ENCODE measurements at places on chromosomes 16 and 17.

- no peak for DNase-seq
Measured at GRCh38 chr16:22638393-22639206, 127.9 kb downstream of the NPIPB5 start.

DNA sequence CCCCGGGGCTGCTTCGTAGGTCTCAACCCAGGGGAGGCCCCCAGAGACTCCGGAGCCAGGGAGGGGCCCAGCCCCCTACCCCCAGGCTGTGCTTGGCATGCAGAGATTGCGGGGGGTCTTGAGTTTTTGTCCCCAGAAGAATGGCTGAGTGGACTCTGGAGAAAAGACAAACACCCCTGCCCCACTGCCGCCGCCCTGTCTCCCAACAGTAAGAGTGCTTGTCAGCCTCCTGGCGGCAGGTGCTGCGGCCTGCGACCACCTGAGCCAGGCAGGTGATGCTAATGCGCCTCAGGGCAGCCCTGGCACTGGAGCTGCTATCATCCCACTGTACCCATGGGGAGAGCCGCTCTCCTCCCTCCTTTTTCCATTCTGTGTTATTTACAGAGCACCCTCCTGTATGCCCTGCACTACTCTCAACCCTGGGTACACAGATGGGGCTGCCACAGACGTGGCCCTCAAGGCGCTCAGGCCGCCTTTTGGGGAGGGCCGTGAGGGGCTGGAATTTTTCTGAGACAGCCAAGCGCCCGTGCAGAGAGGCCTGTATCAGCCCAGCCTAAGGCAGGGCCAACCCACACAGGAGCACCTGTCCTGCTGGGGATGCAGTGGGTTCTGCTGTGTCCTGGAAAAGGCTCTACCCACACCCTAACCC lies 2.6 kb upstream of the IL17C start:
- DNase-seq = no peak

GRCh38 chr17:6079155-6079888 lies 9.1 kb downstream of the WSCD1 start:
- DNase-seq = no peak

DNA sequence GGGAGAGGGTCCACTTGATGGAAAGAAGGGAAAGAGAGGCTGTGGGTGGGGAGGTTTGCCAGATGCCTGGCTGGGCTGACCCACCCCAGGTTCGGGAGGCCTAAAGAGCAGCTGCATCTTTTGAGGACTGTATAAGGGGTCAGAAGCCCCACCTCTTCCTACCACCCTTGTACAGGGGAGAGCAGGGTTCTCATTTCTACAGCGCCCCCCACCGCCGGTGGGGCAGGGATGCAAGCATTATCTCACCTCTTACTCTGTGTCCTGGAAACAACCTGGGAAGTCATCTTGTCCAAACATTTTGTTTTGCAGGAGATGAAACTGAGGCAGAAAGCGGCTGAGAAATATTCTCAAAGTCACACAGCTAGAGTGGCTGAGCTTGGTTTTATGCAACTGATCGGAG lies 22.5 kb upstream of the CCDC182 start:
- no peak for DNase-seq

DNA sequence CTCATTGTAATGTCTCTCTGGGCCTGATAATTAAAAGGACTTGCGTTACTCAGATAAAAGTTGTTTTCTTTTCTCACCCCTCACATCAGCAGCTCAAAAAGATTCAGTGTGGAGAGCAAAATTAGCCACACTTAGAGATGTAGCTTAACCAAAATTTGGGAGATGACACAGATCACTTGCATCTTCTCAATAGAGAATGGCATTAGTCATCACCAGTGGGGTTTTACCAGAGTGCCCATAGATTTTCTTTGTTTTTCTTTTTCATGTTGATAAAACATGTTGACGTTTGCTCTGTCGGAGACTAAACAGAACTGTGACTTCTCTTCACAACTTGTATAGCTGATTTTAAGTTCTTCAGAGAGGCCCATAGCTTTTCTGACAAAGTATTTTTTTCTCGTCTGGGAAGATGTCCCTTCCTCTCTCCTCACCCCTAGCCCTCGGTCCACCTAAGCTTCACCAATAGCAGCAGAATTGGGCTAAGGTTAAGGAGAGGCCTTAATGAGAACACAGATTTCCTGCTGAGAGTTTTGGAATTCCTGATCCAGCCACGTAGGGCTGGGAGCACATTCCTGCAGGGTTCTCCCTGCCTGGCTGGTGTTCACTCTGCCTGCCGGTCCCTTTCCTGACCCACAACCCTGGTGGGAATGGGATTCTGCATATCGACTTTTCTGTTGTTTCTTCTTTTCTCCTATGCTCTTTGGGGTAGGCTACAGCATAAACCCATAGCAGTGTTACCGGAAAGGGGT lies 92.6 kb downstream of the CACNG3 start:
- no peak for DNase-seq

- no peak for DNase-seq
Measured at GRCh38 chr16:68117884-68118283, 32.7 kb downstream of the NFATC3 start.

- no peak for DNase-seq
Measured at GRCh38 chr16:73565263-73565662, 517.3 kb upstream of the ZFHX3 start.

DNA sequence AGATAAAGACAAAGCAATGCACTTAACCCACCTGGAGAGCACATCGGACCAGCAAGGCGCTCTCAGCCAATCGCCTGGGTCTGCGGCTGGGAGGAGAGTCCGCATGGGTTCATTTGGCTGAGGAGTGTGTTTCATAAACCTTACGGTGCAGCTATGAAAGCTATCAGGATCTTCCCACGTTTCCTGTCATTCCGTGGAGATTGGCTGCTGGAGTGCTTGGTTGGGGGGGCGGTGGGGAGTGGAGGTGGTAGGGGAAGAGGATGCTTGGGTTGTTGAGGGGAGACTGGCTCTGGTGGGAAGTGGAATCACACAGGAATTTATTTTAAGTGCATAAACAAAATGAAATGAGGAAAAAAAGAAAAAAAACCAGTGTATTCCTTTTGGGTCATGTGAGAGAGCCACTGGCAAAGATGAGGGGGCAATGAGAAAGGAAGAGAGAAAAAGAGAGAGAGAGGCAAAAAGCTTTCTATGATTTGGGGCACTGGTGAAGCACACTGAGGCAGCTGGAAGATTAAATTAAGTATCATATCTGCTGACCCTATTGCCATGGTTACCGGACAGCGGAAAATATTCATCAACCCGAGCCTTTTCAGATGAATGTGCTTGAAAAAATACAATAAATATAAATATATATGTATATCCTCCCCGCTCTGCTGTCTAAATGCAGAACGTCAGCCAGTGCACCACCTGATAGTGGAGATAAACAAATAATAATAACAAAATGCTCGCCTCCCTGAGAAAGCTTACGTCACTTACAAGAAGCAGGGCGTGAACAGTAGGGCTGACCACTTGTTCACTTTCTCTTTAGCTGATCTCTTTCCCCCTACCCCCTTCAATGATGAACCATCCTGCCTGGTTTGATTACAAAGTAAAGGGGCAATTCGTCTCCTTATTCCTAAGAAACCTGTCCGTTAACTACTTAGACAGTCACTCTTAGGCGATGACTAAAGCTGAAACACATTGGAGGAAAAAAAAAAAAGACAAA lies 457.0 kb upstream of the ZFHX3 start:
- DNase-seq = no peak

DNA sequence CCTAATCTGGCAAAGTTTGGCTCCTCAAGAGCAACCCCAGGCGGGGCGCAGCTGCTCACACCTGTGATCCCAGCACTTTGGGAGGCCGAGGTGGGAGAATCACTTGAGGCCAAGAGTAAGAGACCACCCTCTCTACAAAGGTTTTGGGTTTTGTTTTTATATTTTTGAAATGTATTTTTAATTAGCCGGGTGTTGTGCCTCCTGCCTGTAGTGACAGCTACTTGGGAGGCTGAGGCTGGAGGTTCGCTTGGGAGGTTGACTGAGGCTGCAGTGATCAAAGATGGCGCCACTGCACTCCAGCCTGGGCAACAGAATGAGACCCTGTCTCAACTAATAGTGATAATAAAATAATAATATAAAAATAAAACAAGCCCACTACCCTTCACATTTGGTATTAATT lies 756 bp upstream of the USP7 start:
- no peak for DNase-seq

DNA sequence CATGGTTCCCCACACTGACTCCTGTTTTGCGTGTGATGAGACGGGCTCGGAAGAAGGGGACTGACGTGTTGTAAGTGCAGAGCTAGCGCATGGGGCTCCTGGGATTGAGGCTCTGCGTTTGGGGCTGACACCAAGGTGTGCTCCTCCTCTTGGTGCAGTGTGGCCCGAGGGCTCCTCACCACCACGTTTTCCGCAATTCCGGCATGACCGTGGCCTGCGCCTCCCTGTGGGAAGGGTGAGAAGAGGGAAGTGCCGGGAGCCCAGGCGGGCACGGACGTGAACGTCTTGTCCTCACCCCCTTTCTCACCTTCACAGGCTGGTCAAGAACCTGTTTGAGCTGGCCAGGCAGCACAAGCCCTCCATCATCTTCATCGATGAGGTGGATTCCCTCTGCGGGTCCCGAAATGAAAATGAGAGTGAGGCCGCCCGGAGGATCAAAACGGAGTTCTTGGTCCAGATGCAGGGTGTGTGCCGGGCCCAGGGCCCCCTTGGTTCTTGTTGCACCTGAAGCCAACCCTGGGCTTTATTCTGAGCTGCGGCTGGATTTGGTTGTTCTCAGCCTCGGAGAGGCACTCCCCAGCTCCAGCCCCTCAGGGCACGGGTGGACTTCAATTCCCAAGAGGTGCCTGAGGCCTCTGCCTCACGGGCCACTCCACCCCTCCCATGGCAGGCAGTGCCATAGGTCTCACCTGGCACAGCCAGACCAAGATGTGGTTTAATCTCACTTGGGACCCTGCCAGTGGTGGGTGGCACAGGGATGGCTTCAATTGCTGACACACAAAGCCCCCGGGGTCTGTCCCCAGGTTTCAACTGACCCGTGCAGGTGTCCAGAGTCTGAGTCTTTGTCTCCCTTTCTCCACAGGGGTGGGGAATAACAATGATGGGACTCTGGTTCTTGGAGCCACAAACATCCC lies 8.9 kb downstream of the VPS4A start:
- peak; percentile 26 for DNase-seq

DNA sequence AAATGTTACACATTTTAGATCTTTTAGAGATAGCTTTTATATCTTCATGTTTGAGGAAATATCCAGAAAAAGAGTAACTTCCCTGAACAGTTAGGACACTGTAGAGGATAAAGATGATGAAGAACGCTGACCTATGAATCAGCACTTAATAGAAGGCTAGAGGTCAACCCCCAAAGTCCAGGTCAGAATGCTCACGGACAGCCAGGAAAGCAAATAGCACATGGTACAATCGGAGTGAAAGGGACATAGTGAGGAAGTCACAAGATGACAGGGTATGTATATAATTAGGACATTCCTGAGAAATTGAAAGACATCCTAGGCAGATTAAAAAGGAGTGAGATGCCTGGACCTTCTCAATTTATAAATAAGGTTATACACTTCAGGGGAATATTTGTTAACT lies 55.1 kb upstream of the CNTNAP4 start:
- no peak for DNase-seq

DNA sequence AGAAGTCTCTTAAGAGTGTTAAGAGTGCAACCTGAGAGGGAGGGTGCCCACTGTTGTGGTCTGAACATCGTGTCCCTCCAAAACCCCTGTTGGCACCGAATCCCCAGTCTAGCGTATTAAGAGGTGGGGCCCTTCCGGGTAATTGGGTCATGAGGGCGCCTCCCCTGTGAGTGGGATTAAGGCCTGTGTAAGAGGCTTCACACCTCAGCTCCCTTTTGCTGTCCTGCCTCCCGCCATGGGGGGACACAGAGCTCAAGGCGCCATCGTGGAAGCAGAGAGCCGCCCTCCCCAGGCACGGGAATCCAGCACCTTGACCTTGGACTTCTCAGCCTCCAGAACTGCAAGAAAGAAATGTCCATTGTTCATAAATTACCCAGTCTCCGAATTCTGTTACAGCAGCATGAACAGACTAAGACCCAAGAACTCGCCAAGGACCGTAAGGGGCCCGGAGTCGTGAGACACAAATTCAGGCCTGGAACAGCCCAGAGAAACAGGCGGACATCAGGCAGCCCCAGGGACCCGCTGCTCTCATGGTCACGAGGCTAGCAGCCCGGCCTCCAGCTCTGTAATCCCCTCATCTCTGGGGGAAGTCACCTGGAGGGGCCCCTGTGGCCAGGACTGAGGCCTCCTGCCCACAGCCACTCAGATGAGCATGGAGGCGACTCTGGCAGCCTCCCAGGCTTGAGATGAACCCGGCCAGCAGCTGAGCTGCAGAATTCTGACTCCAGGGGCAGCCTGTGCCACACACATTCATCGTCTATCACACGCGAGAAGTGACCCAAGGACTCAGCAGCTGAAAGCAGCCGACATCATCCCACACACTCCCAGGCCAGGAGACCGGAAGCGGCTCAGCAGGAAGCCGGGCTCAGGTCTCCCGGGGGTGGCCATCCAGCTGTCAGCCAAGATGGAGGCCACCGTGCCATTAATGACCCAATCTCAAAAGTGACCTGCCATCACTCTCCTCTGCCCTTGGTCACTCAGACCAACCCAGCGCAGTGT lies 12.8 kb upstream of the CHMP6 start:
- no peak for DNase-seq
